ENCODE measurements at places on chromosomes 5 and 9. TPM values are rescaled to one million over a fixed set of nuclear protein-coding genes. Genes with fewer than 3 reads are reported as not detected.

The FAM151B gene
- total RNA-seq = 7.0 TPM

The ZNF462 gene
- total RNA-seq = 20.6 TPM

The STC2 gene
- 144 TPM for total RNA-seq

The FCHSD1 gene
- 7.5 TPM for total RNA-seq

The CXXC5 gene
- 199 TPM for total RNA-seq

The EGR1 gene
- total RNA-seq = 11.5 TPM

The ZNF883 gene
- total RNA-seq = 6.5 TPM

The LIX1 gene
- not detected for total RNA-seq

The PCDHA6 gene
- total RNA-seq = 5.4 TPM
